ENCODE measurements at places on chromosomes 4 and X.

- no peak for DNase-seq
Observed at GRCh38 chr4:22129454-22130029, 181.0 kb upstream of the KCNIP4 start.

DNA sequence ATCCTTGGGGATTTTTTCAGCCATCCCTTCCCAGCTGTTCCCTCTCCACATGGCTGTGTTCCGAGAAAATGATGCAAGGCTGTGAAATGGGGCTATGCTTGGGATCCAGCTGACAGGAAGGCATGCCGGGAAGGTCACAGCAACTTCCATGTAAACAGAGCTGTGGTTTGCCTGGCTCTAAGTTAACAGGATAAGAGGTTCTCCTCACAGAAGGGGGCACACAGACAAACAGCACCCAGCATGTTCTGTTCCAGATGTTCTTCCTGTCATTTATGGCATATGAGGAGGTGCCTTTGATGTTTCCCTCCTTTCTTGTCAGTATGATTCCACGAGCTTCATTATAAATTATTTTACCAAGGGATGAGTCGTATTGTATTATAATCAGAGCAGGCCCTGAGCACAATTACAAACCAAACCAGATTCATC is 220.7 kb downstream of the ANTXR2 start:
- no peak for DNase-seq

GRCh38 chr4:65696436-65696835 is 26.1 kb upstream of the EPHA5 start:
- DNase-seq: no peak

DNA sequence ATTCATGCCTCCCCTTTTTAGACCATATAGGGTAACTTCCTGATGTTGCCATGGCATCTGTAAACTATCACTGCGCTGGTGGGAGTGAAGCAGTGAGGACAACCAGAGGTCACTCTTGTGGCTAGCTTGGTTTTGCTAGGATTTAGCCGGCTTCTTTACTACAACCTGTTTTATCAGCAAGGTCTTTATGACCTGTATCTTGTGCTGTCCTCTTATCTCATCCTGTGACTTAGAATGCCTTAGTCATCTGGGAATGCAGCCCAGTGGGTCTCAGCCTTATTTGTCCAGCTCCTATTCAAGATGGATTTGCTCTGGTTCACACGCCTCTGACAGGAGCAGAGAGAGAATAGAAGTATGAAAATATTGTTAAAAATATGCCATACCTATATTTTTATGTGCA is 355.7 kb downstream of the ADGRL3 start:
- DNase-seq: no peak

GRCh38 chr4:176230836-176231235 is 35.5 kb upstream of the SPATA4 start:
- DNase-seq: no peak

DNA sequence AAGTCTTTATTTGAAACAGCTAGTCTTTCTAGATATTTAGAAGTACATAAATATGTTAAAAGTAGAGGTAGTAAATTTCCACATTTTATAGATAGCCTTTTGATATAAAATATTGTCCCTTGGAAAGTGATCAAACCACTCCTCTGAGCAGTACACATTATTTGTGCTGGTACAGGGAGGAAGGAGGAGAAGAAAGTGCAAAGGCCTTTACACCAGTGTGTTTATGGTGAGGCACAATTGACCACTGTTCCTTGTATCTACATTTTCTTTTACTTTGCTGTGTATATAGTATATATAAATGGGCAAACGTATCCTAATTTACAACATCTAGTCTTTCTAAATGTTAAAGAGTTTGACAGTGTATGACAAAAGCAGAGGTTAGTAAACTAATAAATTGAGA is 39.9 kb downstream of the CXCL8 start:
- no peak for DNase-seq

- no peak for DNase-seq
Observed at GRCh38 chr4:55186123-55186522, 60.7 kb upstream of the KDR start.

Data from CD4-positive, alpha-beta T cell treated with Interleukin-15 for 4 hours (primary cell).